ENCODE measurements at places on chromosomes 4 and X.

DNA sequence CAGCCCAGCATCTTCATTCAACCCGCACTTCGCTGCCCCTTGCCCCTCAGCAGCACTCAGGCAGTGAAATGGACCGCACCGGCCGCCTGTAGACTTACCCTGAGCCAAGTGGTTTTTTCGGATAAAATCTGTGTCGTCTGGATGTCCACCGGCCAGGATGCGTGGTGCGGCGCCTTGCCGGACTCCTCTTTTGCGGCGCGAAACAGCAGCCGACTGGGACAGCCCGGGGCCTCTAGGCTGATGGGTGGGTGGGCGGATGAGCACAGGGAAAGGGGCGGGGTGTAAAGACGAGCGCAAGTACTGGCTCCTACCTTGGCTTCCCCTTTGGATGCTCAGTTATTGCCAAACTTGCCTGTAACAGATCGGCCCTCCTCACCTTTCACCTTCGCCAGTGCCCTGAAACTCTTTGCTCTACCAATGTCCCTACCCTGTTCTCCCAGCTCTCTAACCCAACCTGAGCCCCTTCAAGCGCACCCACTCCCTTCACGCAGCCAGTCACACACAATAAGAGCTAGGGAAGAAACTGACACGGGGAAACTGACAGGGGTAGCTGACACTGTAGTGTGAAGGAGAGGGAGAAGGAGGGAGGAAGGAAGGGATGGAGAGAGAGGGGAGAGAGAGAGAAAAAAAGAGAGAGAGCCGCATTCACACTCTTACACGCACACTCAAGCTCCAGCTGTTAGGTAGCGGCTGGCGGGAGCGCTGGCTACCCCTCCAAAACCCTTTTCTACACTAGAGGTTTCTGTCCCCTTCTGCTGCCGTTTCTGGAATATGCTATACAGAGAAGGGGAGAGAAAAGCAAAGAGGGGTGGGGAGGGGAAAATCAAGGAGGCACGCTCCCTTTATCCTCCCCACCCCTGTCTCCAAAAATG, 559 bp downstream of the TRPC5 start:
- DNase-seq, result no peak

- no peak for DNase-seq
Measured at GRCh38 chr4:165070560-165070959, 16.9 kb downstream of the TRIM75 start.

- DNase-seq, result no peak
Measured at GRCh38 chrX:153628129-153628528, 18.9 kb upstream of the DUSP9 start.

- DNase-seq, result no peak
Measured at GRCh38 chr4:88696630-88697029, 999 bp downstream of the NAP1L5 start.

DNA sequence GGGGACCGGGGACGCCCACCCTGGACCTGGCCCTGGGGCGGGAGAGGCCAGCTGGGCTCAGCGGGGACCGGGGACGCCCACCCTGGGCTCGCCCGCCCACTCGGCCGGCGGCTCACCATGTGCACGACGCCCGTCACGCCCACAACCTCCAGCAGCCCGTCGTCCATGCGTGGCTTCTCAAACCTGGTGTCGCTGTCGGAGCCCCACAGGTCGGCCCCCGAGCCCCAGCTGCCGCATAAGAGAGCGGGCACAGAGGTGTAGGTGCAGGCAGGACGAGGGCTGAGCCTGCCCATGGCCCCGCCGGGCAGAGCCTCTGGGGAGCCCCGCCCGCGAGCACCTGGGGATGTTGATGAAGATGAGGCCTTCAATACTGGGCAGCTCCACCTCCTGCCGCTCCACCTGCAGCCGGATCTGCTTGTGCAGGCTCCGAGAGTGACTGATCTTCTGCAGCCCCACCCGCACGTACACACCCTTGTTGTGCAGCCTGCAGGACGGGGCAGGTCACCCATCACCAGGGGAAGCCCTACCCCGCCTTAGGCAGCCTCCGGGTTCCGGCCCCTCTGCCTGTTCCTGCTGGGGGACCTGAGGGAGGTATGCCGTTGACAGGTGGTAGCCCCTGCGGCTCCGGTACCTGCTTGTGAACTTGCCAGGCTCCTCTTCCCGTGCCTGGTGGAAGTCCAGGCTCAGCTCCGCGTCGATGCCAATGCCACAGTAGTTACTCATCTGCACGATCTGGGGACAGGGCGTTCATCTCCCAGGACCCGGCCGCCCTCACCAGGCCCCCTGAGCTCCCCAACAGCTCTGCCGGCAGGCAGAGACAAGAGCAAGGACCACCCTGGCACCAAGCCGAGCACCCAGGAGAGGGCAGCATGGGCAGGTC, 11.8 kb downstream of the DGKQ start:
- DNase-seq, result peak; percentile 14

DNA sequence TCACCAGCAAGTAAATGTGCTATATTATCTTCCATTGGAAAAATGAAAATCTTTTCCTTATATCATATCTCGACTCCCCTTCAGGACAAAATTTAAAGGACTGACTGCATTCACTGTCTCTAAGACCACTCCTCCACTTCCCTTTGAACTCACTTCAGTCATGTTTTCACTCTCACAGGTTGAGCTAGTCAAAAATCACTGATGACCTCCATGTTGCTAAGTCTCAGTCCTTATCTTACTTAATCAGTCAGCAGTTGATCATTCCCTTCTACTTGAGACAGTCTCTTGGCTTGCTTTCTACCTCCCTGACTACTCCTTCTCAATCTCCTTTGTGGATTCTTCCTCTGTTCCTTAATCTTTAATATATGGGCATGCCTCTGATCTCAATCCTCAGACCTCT, 117.0 kb upstream of the LSM6 start:
- DNase-seq, result no peak

DNA sequence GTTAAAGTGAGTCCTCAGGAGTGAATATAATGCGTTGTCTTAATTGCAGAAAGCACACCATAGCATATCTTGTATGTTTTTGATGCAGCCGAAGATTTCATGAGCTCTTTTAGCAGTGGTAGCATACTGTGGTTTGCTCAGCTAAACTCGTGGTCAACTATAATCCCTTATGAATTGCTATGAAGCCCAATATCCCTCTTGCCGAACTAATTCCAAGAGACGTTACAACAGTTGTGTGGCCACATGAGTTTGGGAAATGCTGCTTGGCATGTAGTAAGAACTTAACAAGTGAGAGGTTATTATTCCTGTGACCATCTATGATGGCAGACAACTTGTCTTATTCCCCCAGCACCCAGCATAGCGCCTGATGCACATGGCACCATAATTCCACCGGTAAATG, 30.7 kb downstream of the SYAP1 start:
- DNase-seq, result no peak

GRCh38 chrX:71492231-71493065, 40.5 kb upstream of the OGT start:
- peak; percentile 31 for DNase-seq

DNA sequence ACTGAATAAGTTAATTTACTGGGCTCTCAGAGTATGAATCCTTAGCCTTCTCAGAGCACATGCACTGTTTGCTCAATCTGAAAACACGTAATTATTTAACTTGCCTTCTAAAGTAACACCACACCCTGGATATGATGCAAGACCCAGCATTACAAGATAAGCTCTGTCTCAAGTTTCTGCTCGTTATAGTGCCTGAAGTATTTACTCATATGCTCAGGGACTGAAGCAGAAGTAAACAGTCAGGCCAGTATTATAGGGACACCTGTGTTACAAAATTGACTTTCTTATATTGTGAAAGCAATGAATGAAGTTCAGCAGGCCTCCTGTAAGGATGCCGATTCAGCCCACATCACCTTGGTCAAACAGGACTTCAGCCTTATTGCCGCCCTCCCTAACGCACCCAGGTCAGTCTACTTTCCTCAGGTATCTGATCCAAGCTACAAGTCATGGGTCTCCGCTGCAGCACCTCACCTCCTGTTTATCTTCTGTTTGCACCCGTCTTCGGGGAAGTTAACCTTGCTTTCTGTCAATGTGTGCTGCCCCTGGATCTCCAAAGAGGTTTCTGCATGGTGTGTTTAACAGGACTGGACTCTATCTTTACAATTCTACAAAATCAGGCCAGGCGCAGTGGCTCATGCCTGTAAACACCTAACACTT, 42.8 kb upstream of the KLF3 start:
- peak; percentile 98 for DNase-seq

DNA sequence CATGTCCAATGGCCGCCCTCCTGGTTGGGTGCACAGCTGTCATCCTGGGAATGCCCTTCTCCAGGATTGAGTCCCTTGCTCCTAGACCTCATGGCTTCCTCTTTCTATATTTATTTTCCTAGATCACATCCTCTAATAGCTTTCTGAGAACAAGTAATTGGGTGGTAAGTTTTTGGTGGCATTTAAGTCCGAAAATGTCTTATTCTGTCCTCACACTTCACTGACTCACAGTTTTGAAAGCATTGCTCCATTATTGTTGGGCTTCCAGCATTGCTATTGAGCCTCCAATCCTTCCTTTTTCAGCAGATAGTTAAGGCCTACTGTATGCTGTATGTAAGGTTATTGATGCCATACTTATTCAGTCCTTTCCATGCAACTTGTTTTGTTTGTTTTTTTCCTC, 25.9 kb downstream of the PGM2 start:
- DNase-seq, result no peak

GRCh38 chr4:120857312-120857711, 65.2 kb downstream of the PRDM5 start:
- DNase-seq, result no peak

DNA sequence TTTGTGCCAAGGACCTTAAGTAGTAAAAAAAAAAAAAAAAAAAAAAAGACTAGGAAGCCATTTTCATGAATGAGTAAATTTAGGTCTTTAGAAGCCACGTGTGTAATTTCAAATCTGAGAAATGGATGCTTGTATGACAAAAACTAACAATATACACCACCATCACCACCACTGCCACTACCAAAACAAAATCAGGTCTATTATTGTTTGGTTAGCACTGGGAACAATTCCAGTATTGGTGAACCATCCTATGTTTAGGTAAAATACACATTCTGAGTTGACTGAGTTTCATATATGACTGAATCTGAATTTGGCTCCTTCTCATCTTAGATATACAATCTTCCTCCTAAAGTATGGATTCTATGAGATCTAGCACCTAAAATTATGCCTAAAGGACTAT, 8.8 kb upstream of the TMSB4X start:
- DNase-seq, result no peak

- DNase-seq, result no peak
Measured at GRCh38 chr4:45119376-45119775, 393.0 kb upstream of the GNPDA2 start.

GRCh38 chrX:121356850-121357171, 309.4 kb downstream of the GLUD2 start:
- DNase-seq, result no peak

DNA sequence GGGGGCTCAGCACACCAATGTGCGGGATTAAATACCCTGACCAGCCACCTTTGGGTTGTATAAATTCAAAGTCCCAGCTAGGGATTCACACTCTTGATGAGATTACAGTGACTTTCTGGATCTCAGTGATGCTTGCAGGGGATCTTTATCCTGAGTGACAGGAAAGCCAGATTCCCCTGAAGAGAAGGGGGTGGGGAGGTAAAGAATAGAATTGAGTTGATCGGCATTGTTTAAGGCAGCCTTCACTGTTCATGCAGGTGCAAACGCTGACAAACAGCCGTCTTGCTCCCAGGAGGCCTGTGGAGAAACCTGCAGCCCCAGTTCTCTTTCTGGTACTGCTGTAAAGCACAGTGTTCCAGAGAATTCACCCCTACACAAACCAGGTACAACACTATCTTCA, 19.0 kb downstream of the CXXC4 start:
- DNase-seq, result no peak

- DNase-seq, result no peak
Measured at GRCh38 chrX:20488473-20488872, 221.8 kb upstream of the RPS6KA3 start.

- DNase-seq, result no peak
Measured at GRCh38 chrX:152936306-152936705, 38.4 kb downstream of the ZNF185 start.

DNA sequence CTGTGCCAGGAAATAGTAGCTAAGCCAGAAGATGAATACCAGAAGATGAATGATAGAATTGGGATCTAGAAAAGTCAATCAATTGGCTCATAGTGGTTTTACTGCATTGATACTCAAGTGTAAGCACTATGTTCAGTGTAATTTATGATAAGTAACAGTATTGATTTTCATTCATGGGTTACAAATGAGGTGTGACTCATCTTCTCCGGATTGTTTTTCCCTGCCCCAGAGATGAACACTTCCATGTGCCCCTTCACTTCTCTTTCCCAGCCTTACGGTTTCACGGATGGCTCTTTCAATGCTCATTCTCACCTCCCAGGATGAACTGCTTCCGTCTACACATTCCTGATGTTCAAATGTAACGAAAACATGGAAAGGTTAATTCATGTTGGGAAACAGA, 9.8 kb upstream of the GUCY1B1 start:
- DNase-seq, result no peak

DNA sequence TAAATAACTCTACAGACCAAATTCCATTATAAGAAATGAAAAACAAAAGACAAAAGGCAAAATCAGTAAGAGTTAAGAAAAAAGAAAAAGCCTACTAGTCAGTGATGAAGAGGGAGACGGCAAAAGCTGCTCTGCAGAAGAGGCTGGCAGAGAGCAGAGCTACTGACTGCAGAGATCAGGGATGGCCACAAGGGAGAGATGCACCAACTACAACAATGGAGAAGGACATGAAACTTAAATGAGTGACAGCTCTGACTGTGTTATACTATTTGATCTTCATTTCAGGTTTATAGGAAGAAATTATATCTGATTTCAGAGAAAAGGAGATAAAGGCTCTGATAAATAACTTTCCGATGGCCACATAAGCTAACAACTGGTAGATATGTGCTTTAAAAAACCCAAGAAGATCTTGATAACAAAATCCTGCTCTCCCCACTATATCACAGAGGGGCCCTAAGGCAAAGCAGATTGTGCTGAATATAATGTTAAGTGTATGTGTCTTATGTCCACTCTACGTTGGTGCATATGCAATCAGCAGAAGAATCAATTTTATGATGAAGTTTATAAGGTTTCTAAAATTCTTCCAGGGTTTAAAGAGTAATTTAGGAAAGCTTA, 58.4 kb upstream of the COX18 start:
- DNase-seq, result no peak

- no peak for DNase-seq
Measured at GRCh38 chrX:82087699-82088098, 885.8 kb downstream of the SH3BGRL start.

- no peak for DNase-seq
Measured at GRCh38 chr4:114606245-114606644, 7.6 kb downstream of the UGT8 start.

DNA sequence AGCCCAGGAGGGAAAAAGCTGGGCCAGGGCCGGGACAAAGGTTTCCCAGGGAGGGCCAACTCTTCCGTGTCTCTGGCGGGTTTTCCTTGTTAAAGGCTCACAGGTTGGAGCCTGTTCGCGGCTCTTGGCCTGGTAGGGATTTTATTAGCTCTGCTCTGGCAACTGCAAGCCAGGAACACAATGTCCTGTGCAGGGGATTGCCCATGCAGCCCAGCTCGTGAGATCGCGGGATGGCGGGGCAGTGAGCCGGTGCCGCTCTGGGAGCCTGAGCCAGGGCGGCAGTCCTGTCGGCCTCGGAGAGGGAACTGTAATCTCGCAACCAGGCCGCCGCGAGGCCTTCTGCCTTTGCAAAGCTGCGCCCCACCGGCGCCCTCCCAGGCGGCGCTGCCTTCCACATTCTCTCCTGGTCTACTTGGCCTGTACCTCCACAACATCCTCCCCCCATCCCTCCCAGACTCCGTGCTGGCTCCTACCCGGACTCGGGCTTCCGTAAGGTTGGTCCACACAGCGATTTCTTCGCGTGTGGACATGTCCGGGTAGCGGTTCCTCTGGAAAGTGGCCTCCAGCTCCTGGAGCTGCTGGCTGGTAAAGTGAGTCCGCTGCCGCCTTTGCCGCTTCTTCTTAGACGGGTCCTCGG, 2.1 kb downstream of the PITX2 start:
- DNase-seq, result no peak

GRCh38 chrX:15686818-15687685, 22.4 kb upstream of the CLTRN start:
- DNase-seq, result peak; percentile 33

Data from trophoblast cell (in vitro differentiated cells and primary cell).